Lower lobe of right lung (tissue), 2 donors: ENCODE measurements at places on chromosomes 11 and 22. TPM values are rescaled to one million over a fixed set of nuclear protein-coding genes. Genes with fewer than 3 reads are reported as not detected.

DNA sequence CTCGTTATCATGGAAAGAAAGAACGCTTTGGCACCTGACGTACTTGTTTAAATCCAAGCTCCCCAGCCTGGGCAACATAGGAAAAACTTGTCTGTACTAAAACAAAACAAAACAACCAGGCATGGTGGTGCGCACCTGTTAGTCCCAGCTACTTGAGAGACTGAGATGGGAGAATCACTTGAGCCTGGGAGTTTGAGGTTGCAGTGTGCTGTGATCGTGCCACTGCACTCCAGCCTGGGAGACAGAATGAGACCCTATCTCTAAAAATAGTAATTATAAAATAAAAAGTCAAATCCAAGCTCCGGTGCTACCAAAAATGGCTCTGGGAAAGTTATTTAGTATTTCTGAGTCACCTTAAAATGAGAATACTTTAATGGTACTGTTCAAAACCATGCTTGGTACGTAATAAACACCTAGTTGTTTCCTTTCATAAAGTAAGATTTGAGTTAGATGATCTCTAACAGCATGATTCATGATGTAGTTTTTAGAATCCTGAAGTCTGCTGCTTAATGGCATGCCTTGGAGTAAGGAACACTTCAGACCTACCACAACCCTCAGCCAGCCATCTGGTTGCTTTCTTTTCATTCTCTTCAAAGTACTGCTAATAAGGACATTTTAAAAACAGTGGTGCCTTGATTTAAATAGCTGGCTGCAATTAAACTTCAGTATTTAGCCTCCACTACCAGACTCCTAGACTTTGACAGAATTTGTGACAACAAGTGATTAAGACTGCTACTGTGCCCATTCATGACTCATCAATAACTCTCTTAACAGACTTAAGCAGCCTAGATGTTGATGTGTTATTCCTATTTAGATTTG lies 8.4 kb downstream of the PPME1 start:
- no peaks in the 10 kb centered on the region for H3K4me1 ChIP-seq
- no peak for DNase-seq
- H3K36me3 ChIP-seq = no peaks in the 10 kb centered on the region
- no peak overlapping the region for H3K27ac ChIP-seq
- H3K4me3 ChIP-seq = no peak overlapping the region
- no peaks in the 10 kb centered on the region for H3K27me3 ChIP-seq

- H3K27me3 ChIP-seq = no peaks in the 10 kb centered on the region
- no peak for DNase-seq
- no peaks in the 10 kb centered on the region for H3K36me3 ChIP-seq
- H3K4me3 ChIP-seq = no peak overlapping the region
Measured at GRCh38 chr11:82043316-82043715, 690.3 kb downstream of the FAM181B start.

The ZBTB16 gene
- total RNA-seq = 171 TPM

DNA sequence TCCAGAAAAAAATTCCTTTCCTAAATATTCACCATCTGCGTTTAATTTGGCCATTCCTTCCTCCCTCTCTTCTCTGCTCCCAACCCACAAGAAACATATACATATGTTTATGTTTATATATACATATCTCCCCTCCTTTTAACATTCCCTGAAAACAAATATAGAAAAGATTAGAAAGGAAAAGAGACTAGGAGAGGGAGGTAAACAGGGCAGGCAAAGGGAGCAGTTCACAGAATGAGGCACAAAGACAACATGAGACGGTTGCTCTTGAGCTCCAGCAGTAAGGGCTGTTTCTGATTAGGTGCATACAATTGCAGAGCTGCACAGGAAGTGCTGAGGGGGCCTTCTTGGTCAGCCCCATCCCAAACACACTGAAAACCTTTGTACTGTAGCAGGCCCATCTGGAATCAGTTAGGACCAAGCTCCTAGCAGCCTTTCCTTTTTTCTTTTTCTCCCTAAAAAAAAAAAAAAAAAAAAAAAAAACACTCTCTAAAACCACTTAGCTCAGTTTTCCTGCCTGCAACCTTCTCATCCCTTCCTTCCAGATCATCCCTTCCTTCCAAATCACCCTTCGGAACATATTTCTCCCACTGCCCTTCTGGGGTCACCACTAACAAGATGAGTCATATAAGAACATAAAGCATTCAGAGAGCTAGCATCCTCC lies 57.0 kb downstream of the RBFOX2 start:
- H3K27me3 ChIP-seq = no peaks in the 10 kb centered on the region
- DNase-seq = no peak
- no peak overlapping the region for H3K4me3 ChIP-seq

- no peaks in the 10 kb centered on the region for H3K27me3 ChIP-seq
- H3K27ac ChIP-seq = no peak overlapping the region
- H3K36me3 ChIP-seq = no peaks in the 10 kb centered on the region
- DNase-seq = no peak
Measured at GRCh38 chr11:103789952-103790351, 246.5 kb upstream of the DDI1 start.

- peaks cover 5% of the 10 kb centered on the region for H3K4me1 ChIP-seq
- H3K27ac ChIP-seq = no peak overlapping the region
- H3K36me3 ChIP-seq = no peaks in the 10 kb centered on the region
Measured at GRCh38 chr22:49021131-49021925, 806.3 kb downstream of the BRD1 start.

The BAIAP2L2 gene
- 0.44 TPM for total RNA-seq
